Stimulated activated CD8-positive, alpha-beta memory T cell treated with anti-CD3 and anti-CD28 coated beads, Interleukin-4, amount 100 ng/mL, for 4 hours (primary cell): ENCODE measurements at places on chromosomes 3 and 15.

GRCh38 chr3:117987256-117987655, 1047.4 kb downstream of the IGSF11 start:
- DNase-seq = no peak

DNA sequence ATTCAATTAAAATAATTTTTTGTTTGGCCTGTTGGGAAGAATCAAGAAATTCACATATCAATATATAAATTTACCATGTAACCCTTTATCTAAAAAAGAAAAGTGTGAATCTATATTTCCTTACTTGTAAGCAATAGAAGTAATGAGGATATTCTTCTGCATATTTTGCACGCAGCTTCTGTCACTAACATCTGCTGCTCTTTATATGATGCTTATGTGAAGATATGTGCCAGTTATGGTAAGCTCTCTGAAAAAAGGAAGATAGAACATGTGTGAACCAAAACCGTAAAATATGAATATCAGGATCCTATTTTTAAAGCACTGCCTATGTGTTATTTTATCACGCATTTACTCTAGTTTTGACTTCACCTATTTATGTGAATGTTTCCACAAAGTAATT, 96.4 kb upstream of the ATP11B start:
- DNase-seq = no peak

DNA sequence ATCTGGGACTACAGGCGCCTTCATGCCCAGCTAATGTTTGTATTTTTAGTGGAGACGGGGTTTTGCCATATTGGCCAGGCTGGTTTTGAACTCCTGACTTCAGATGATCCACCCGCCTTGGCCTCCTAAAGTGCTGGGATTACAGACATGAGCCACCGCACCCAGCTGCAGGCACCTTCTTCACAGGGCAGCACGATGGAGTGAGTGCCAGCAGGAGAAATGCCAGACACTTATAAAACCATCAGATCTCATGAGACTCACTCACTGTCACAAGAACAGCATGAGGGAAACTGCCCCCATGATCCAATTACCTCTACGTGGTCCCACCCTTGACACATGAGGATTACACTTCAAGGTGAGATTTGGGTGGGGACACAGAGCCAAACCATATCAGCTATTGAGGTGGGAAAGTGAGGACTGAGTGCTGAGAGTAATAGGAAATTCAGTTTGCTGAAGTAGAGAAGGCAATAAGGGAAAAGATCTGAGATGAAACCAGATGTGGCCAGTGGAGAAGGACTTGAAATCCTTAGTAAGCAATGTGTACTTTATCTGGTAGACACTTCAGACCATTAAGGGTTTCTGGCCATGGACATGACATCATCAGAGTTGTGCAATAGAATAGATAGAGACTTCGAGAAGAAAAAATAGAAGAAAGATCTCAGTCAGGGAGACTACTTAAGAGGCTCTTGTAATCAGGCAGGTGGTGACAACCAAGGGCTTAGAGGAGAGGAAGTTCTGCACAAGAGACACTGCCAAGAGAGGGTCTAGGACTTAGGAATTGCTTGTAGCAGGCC, 18.1 kb upstream of the ATP13A5 start:
- DNase-seq = no peak

DNA sequence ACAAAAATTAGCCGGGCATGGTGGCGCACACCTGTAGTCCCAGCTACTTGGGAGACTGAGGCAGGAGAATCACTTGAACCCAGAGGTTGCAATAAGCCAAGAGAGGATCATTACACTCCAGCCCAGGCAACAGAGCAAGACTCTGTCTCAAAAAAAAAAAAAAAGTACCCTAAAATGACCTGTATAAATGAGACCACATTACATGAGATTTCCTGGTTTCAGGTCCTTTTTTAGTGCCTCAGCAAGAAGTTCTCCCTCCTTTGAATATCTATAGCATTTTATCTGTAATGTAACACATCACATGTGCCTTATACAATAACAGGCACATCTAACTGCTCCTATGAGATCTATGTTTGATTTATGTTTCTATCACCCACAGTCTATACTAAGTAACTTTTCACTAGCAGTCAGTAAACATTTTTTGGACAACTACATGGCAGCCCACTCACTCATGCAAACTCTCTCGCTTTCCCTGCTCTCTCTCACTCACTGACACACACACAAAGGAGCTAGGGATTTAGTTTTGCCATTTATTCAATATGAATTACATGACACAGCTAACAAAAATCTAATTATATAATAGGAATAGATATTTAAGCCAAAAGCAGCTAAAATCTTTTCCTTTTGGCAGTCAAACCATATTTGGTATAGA, 34.1 kb downstream of the ADAM10 start:
- DNase-seq = no peak

DNA sequence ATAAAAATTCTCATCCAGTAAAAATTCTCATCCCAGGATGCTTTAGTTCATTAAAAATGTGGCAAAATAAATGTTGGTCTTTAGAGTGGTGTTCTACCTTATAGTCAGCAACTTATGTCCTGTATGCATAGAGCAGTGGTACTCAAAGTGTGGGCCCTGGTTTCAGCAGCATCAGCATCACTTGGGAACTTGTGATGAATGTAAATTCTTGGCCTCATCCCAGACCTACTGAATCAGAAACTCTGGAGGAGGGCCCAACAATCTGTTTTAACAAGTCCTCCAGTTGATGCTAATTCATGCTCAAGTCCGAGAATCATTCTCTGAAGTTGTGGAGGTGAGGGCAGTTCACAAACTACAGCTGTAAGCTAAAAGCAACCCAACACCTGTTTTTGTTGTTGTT, 307.3 kb upstream of the SATB1 start:
- DNase-seq = no peak

GRCh38 chr3:109442531-109442930, 105.2 kb upstream of the DPPA4 start:
- no peak for DNase-seq

- DNase-seq = no peak
Observed at GRCh38 chr3:156818273-156818651, 7.9 kb upstream of the LEKR1 start.

- no peak for DNase-seq
Observed at GRCh38 chr15:63434576-63435186, 53.0 kb upstream of the CA12 start.

- no peak for DNase-seq
Observed at GRCh38 chr3:55545995-55546394, 58.9 kb upstream of the WNT5A start.

- DNase-seq = no peak
Observed at GRCh38 chr3:112121577-112122547, 11.2 kb downstream of the GCSAM start.

DNA sequence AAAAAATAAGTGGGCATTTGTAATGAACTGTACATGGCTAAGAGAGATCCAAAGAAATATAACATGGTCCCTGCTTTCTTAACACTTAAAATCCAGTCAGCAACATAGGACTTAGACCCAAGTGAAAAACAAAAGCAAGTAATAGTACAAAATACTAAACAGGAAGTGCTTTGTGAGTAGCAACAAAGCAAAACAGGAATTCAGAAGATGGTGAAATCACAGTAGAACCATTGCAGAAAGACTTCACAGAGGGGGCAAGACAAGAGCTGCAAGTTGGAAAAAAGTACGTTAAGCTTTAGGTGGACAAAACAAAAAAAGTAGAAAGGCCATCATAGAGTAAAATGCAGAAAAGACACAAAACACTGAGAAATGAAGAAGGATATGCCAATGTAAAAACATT, 116.0 kb downstream of the TBC1D5 start:
- DNase-seq = no peak

GRCh38 chr3:46942481-46943236, 33.9 kb downstream of the CCDC12 start:
- DNase-seq = no peak

DNA sequence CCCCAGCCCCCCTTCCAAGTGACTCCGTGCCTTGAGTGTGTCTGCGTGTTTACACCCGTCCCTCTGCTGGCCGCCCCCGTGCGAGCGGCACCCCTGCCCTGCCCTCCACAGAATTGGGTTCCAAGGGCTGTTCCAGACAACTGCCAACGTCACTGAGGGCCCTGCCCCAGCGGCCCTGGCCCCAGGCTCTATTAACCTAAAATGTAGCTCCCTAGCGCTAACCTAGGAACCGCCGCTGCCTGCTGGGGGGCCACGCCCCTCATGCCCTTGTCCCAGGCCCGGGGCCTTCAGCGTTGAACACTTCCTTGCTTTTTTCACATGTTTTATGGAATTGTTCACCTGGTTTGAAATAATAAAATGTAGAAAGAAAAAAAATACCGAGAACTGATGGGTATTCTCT, 10.0 kb upstream of the SEMA3B start:
- DNase-seq = no peak

DNA sequence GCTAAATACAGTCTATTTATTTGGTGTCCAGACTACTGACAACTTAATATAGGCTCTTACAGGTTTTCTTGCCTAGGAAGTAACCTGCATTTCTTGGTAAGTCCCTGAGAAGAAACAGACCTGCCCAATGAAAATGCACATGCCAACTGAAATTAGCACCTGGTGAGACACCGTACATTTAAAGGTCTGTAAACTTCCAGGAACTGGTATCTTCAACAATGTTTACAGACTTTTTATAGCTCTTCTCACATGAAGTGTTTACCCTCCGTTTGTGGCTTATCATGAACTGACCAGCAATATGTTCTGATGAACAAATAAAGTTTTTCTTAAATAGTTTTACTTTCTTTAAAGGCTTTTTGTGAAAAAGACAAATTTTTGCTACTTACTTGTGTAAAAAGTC, 93.3 kb downstream of the PCCB start:
- no peak for DNase-seq
